ENCODE measurements at places on chromosomes 12 and 14.

DNA sequence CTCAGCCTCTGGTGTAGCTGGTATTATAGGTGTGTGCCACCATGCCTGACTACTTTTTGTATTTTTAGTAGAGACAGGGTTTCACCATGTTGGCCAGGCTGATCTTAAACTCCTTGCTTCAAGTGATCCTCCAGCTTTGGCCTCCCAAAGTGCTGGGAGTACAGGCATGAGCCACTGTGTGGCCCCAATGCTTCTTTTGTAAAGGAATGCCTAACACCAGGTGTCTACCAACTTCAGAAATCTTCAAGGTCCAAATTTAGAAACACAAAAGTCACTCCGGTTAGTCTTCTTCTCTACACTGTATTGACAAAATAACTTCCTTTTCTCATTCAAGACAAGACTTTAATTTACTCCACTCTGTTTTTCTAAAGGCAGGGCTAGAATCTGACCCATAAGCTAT is 188.7 kb downstream of the PRKD1 start:
- DNase-seq: no peak

GRCh38 chr12:5807090-5807414 is 138.0 kb downstream of the ANO2 start:
- no peak for DNase-seq

DNA sequence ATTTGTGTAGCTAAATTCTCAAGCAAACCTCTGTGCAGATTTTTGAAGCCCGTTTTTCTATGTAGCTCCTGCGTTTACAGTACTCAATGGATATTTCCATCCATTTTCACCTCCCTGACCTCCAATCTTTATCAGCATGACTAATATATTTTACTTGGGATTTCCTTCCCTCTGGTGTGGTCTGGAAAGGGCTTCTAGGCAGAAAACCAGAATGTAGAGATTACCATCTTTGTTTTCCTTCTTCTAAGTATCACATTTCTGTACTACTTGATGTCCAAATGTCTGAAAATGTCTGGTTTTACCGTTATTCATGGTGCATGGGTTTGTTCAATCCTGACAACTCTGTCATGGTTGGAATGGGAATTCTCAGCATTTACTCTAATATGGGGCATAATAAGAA is 907.6 kb upstream of the FLRT2 start:
- DNase-seq: no peak

DNA sequence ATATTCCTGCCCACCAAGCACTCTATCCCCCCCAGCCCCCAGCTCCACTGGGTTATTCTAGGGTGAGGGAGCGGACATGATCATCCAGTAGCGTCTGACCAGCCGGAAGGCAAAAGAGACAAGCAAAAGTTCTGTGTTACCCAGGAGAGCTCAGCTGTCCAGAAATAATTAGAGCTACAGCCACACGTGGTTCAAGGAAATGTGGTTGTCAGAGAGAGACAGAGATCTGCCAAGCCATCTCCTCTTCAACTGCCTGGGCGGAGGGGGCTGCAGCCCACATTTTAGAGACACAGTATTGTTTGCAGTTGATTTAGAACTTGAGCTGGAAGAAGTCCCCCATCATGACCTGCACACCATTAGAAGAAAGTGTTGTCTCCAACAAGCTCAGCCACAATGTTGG is 30.4 kb downstream of the DAO start:
- DNase-seq: no peak

All from DMS153 (cell line).